Stimulated activated CD8-positive, alpha-beta memory T cell treated with anti-CD3 and anti-CD28 coated beads, Interleukin-12 subunit alpha, Interleukin-12 subunit beta, amount 100 ng/mL, for 4 hours (primary cell): ENCODE measurements at places on chromosomes 12 and 14.

GRCh38 chr12:58030566-58031279 lies 89.4 kb downstream of the ATP23 start:
- DNase-seq, result no peak

DNA sequence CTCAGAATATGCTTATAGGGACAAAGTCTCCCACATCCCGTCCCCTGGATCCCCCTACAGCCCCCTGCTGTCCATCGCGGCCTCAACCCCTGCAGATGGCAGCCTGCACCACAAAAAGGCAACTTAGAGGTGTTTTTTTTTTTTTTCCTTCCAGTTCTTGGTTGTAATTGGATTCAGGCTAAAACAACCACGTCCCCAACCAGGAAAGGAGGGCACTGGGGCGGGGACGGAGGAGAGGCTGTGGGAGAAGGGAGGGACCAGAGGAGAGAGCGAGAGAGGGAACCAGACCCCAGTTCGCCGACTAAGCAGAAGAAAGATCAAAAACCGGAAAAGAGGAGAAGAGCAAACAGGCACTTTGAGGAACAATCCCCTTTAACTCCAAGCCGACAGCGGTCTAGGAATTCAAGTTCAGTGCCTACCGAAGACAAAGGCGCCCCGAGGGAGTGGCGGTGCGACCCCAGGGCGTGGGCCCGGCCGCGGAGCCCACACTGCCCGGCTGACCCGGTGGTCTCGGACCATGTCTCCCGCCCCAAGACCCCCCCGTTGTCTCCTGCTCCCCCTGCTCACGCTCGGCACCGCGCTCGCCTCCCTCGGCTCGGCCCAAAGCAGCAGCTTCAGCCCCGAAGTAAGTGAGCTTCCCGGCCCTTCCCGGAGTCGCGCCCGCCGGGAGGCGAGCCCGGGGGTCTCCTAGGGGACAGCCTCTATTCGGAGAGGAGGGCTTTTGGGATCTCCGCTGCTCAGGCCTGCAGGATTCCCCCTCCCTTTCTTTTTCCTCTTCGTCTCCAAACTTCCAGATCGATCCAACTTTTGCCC lies at the start of gene MMP14:
TSS of gene MMP14 (plus strand) at position 285 of the 813 bp plus-strand sequence. CDS start at position 518, 233 bp downstream.
- DNase-seq, result no peak

DNA sequence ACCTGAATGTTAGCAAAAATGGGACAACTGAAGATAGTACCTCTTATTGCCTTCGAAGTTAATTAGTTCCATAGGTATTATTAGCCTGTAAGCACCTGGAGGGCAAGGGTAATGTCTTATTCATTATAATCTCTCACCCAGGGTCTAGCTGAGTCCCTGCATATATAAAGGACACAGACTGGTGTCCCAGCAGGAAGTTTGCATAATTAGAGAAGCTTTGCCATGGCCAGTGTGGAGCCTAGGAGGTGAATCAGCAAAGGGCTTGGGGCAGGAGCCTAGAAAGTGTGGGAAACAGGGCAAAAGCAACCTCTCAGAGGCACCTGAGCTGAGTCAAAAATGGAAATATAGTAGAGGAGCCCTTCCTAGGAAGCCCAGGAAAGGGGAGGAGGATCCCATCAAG lies 120.4 kb downstream of the NEDD1 start:
- no peak for DNase-seq

DNA sequence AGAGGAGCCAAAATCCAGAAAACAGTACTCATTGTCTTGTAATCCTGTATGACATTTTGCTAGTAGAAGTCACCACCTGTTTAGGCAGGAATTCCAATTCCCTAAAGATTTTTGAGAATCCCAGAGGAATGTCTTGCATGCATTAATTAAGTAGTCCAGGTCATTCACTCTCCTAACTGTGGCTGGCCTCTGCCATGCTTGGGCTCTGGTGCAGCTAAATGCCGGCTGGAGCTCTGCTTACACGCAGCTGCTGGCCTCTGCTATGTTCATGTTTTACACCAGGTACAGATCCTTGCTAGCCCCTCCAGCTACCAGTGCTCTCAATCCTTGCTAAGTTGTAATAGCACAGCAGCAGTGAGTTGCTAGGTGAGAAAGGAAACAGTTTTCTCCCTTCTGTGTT lies 16.3 kb upstream of the HIF1A start:
- DNase-seq, result no peak

DNA sequence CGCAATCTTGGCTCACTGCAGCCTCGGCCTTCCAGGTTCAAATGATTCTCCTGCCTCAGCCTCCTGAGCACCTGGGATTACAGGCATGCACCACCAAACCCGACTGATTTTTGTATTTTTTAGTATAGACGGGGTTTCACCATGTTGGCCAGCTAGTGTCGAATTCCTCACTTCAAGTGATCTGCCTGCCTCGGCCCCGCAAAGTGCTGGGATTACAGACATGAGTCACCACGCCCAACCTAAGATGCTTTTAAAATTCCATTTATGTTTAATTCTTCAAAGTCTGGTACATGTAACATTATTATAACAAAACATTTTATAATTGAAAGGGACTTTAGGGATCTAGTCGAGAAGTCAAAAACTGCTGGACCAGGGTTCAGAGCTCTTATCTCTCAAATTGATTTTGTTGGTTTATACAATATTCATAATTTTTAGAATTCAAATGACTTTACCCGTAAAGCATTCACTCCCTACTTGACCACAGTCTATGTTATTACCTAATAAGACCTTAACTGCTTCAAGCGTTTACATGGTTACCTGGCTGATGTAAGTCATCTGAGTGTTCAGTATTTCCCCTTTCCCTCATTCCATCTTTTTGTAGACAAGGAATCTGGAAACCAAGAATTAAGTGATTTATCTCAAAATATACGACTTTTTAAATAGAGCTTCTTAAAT lies 28.2 kb downstream of the RAP1B start:
- no peak for DNase-seq

GRCh38 chr12:11732715-11733114 lies 83.2 kb downstream of the ETV6 start:
- DNase-seq, result no peak

- no peak for DNase-seq
Measured at GRCh38 chr12:92502417-92503028, 200.3 kb upstream of the PLEKHG7 start.

- no peak for DNase-seq
Measured at GRCh38 chr14:77143071-77143470, 1.5 kb upstream of the ZDHHC22 start.

GRCh38 chr14:104686624-104687517 lies 2.5 kb upstream of the INF2 start:
- DNase-seq, result no peak

GRCh38 chr14:105273062-105273461 lies 24.7 kb downstream of the BTBD6 start:
- DNase-seq, result no peak

GRCh38 chr12:67804168-67804567 lies 155.6 kb downstream of the DYRK2 start:
- DNase-seq, result no peak

GRCh38 chr14:96146131-96146771 lies 58.4 kb upstream of the BDKRB2 start:
- DNase-seq, result no peak

DNA sequence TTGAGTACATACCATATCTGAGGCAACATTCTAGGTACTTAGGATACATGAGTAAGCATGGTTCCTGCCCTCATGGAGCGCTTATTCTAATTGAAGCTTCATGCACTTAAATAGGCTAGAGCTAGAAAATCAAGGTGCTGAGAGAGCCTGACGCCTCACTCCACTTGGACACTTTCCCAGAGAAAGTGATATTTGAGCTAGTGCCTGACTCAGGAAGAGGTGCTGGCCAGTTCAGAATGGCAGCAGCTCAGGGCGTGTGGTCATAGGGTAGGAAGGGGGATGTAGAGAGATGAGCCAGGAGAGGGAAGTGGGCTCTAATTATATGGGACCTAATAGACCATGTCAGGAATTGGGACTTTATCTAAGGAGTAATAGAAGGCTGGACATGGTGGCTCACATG lies 33.3 kb downstream of the TULP3 start:
- DNase-seq, result no peak

GRCh38 chr14:81273961-81274575 lies 53.3 kb upstream of the GTF2A1 start:
- DNase-seq, result no peak

DNA sequence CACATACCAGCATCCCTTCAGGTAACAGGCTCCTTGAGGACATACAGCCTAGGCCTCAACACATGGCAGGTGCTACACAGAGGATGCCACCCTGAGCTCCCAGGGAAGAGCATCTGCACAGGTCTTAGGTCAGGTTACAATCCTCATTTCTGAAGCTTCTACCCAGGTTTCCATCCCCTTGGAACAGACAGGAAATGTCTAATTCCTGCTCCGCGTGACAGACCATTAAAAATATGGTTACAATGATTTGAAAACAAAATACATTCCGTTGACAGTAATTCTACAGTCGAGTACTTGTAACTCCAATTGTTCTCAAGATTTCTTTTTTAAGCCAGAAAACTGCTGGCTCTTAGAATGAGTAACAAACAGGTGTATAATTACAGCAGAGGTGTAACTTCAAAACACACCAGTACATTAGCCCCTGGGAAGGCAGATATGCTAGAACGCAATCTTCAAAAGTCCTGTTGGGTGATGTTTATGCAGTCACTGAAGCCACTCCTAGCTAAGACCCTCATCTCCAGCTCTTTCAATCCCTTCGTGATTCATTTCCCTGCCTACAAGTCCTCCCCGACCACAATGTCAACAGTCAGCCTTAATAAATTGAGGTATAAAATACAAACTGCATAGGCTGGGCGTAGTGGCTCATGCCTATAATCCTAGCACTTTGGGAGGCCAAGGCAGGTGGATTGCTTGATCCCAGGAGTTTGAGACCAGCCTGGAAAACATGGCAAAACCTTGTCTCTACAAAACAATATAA lies 11.6 kb downstream of the SETD3 start:
- DNase-seq, result no peak

GRCh38 chr12:132548430-132549058 lies 58.6 kb downstream of the FBRSL1 start:
- no peak for DNase-seq

DNA sequence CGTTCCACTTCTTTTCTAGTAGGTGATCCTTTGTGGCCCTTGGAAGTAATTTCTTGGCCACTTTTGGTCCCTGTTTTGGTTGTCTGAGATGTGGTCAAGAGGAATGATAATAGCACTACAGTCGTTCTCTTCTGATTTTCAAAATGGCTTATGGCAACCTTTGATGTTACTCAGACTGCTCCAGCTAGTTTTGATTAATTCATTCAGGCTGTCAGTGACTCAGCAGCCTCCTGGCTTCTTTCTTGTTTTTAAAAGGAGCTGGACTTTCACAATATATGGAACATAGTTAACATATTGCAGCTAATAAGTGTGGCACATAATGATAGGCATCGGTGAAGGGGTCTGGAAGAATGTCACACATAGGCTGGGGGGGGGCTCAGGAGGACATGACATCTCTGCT lies 47.3 kb downstream of the WDR20 start:
- no peak for DNase-seq

DNA sequence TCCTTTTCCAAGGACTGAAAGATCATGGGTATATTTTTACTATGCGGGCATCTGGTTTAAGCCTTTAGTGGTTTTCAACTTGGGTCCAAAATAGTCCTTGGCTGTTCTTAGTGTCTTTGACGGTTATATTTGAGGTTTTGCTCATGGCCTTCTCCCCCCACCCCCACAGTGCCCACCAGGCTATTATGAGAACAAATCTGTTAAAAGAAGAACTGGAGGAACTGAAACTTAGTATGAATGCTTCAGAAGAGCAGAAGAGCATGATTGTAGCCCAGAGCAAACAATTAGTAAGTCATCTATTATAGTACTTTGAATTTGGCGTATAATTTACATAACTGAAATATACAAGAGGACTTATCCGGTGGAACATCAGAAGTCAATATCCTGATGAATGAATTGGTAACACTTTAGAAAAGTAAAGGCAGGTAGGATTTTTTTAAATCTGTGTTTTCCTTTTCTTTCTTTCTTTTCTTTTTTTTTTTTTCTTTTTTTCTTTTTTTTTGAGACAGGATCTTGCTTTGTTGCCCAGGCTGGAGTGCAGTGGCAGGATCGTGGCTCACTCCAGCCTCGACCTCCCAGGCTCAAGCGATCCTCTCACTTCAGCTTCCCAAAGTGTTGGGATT lies 71.8 kb upstream of the BCAT1 start:
- DNase-seq, result no peak

DNA sequence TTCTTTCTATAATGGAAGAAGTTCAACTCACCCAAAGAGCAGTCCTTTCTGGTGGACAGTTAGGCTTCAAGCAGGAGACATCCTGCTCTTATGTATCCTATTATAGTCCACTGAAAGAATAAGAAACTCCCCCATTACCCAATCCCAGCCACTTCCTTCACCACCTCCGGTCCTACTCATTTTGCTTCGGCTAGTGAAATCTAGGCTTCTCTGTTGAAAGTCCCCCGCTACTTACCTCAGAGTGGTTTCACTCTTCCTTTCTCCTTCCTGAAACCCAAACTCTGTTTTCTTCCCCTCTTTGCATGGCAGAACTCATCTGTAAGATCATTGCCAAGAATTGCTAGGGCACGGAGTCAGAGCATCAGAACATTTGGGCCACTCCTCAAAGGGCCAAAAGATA lies at the start of gene GPR84:
TSS of gene GPR84 (minus strand) at position 74 of the 400 bp plus-strand sequence. CDS start 635 bp downstream, outside the sequence.
- DNase-seq, result no peak

- DNase-seq, result no peak
Measured at GRCh38 chr12:128259556-128260070, 7.4 kb upstream of the TMEM132C start.

- no peak for DNase-seq
Measured at GRCh38 chr12:104049278-104049902, 597 bp downstream of the GLT8D2 start.

DNA sequence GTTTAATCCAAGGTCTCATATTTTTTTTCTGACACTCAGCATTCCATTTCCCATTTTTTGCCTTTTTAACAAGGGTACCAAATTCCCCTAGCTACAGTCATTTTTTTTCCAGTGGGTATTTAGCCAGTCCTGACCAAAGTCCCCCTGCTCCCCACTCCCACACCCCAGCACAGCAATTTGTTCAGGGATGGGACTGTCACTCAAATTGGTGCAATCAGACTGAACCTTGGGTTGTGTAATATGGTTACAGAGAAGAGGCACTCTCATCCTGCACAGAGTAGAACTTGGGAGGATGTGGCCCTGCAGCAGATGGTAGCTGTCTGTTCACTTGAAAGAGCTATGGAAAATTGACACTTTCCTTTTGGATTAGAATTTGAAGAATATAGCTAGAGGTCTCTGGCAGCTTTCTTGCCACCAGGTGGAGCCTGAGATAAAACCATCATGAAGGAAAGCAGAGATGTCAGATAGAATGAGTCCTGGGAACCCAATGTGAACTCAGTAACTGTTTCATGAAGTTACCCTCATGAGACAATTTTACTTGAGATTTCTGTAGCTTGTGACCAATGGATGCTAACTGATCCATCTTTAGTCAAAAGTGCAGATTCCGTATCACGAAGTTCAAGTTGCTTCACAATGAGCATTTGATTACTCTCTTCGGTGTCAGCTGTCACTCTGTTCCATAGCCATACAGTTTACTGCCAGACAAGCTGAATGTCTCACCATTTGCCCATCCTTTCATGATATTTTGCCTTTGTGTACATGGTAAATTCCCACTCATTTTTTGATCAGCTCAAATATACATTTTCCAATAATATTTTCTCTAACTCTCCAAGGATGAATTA lies 394.0 kb upstream of the SYT1 start:
- no peak for DNase-seq

- no peak for DNase-seq
Measured at GRCh38 chr12:131409211-131409610, 301.7 kb upstream of the SFSWAP start.
